ENCODE measurements at places on chromosomes 12 and 14. TPM values are rescaled to one million over a fixed set of nuclear protein-coding genes. Genes with fewer than 3 reads are reported as not detected.

The PDE6H gene
- total RNA-seq, result not detected

The CD163 gene
- total RNA-seq, result not detected

The ATF7 gene
- total RNA-seq, result 10.2 TPM

The TMCC3 gene
- 4.8 TPM for total RNA-seq

The RPS6KA5 gene
- 1.2 TPM for total RNA-seq

The ZNF385A gene
- 0.26 TPM for total RNA-seq

The PIK3C2G gene
- total RNA-seq, result 1.6 TPM

The PRH2 gene
- not detected for total RNA-seq

The CMKLR1 gene
- total RNA-seq, result 0.13 TPM

The NPFF gene
- total RNA-seq, result not detected

The CCDC184 gene
- not detected for total RNA-seq

The GRIN2B gene
- total RNA-seq, result under 0.01 TPM

The C12orf54 gene
- not detected for total RNA-seq

The DEGS2 gene
- 0.26 TPM for total RNA-seq

The PTHLH gene
- not detected for total RNA-seq

The FOXA1 gene
- not detected for total RNA-seq

The SERPINA9 gene
- not detected for total RNA-seq

The ENDOU gene
- total RNA-seq, result under 0.01 TPM

The TAS2R46 gene
- total RNA-seq, result 1.0 TPM

The OAS2 gene
- total RNA-seq, result 4.5 TPM

The PTPRB gene
- 113 TPM for total RNA-seq

The CDKN3 gene
- 32.9 TPM for total RNA-seq

The PTPRR gene
- under 0.01 TPM for total RNA-seq

The SSPN gene
- total RNA-seq, result 0.39 TPM

The CKB gene
- total RNA-seq, result 3.0 TPM

The KRT83 gene
- not detected for total RNA-seq

The ADGRD1 gene
- total RNA-seq, result 0.26 TPM

The DAO gene
- not detected for total RNA-seq

The RNF31 gene
- 31.1 TPM for total RNA-seq

The RTN1 gene
- total RNA-seq, result under 0.01 TPM

The RPGRIP1 gene
- 0.39 TPM for total RNA-seq

The ALDH1L2 gene
- total RNA-seq, result 0.13 TPM

The FAM90A1 gene
- total RNA-seq, result not detected

The ANG gene
- total RNA-seq, result 5.6 TPM

The VDR gene
- under 0.01 TPM for total RNA-seq

The STXBP6 gene
- total RNA-seq, result 34.5 TPM

The NEUROD4 gene
- not detected for total RNA-seq

The NUAK1 gene
- 22.2 TPM for total RNA-seq

The GPRC5D gene
- total RNA-seq, result not detected

The LYZ gene
- total RNA-seq, result not detected

The TBX3 gene
- 0.89 TPM for total RNA-seq

The KCNH5 gene
- total RNA-seq, result not detected

The KRT2 gene
- not detected for total RNA-seq

The CYP46A1 gene
- total RNA-seq, result 0.13 TPM

Data from dermis microvascular lymphatic vessel endothelial cell (primary cell).